ENCODE measurements at places on chromosomes 4 and X.

DNA sequence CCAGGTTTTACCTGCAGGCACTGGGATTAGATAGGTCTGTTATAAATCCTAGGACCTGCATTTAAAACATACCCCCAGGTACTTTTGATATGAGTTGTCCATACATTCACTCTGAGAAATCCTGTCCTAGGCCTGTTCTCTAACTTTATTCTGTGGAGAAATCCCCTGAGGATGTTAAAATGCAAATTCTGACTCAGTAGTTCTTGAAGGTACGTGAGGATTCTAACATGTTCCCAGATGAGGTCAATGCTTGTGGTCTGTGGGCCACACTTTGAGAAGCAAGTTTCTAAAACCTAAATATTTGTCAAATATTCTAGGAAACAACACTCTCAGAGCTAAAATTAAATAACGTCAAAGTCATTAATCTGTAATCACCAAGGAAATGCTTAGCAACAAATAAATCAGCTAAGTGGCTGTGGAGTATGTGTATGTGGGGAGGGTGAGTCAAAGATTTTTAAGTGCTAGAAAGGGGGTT lies 101.3 kb upstream of the MAGEB16 start:
- no peak for DNase-seq

DNA sequence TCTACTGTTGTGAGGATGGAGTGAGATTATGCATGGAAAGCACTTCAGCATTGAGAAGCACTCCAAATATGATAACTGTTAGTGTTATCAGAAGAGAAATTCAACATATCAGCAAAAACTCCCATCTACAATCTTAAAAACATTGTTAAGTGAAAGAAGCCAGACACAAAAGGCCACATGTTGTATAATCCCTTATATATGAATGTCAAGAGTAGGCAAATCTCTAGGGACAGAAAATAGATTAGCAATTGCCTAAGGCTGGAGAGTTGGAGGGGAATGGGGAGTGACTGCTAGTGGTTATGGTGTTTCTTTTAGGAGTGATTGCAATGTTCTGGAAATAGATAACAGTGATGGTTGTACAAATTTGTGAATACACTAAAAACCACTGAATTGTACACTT lies 122.5 kb upstream of the LNX1 start:
- DNase-seq: no peak

GRCh38 chr4:127097061-127097460 lies 535.7 kb upstream of the INTU start:
- DNase-seq: no peak

- no peak for DNase-seq
These were observed 36.0 kb downstream of the RTL9 start for GRCh38 chrX:110394651-110395050.

GRCh38 chr4:64781737-64782326 lies 372.6 kb upstream of the TECRL start:
- DNase-seq: no peak

DNA sequence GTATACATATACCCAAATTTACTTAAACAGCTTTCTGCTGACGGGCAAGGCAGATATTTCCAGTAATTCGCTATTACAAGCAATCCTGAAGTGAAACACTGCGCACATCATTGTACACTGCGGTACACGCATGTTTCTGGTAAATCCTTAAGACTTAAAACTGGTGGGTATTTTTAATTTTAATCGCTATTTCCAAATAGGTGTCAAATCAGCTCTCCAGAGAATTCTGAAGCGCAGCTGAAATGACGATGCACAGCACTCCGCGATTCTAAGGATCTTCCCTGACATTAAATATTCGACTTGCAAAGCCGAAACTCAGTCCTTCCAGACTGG lies 361 bp downstream of the TMEM128 start:
- DNase-seq: no peak

- DNase-seq: no peak
These were observed 19.6 kb upstream of the TCEAL4 start for GRCh38 chrX:103565752-103566151.

DNA sequence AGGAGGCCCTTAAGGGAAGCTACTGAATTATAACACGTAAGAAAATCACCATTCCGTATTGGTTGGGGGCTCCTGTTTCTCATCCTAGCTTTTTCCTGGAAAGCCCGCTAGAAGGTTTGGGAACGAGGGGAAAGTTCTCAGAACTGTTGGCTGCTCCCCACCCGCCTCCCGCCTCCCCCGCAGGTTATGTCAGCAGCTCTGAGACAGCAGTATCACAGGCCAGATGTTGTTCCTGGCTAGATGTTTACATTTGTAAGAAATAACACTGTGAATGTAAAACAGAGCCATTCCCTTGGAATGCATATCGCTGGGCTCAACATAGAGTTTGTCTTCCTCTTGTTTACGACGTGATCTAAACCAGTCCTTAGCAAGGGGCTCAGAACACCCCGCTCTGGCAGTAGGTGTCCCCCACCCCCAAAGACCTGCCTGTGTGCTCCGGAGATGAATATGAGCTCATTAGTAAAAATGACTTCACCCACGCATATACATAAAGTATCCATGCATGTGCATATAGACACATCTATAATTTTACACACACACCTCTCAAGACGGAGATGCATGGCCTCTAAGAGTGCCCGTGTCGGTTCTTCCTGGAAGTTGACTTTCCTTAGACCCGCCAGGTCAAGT lies 6.9 kb upstream of the MSANTD1 start:
- DNase-seq: no peak

DNA sequence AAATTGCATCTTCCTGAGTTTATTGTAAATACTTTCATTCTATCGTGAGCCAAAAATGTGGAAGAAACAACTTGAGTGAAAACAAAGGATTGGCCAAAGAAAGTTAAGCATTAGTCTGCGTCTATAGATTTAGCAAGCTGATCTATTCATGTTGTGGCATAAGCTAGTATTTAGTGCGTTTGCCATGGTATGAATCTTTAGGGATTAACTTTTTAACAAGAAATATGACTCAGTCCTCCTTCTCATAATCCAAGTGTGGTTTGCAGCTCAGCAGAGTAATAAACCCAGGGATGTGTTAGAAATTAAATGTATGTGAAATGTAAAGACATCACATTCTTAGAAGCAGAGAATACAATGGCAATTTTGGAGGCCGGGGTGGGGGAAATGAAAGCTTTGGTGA lies 1110.9 kb downstream of the NLGN4X start:
- DNase-seq: no peak

GRCh38 chr4:3320361-3321023 lies 27.7 kb downstream of the RGS12 start:
- DNase-seq: no peak

DNA sequence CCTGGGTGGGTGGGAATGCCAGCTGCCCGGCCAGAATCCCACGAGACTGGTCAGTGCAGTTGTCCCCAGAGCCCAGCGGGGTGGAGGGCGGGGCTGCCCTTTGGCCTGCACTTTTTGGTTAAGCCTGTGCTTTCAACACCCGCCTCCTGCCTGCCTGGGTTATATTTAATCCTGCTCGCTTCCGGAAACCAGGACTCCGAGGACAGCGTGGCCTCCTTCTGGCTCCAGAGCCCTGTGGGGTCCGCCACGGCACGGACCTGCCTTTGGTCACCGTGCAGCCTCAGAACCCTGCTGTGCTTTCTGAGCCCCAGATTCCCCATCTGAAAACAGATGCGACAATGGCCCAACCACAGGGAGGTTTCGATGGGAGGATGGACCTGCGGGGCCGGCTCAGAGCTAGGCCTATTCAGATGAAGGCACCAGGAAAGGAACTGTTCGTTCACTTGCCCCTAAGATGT lies 29.4 kb upstream of the KIAA0232 start:
- DNase-seq: no peak

DNA sequence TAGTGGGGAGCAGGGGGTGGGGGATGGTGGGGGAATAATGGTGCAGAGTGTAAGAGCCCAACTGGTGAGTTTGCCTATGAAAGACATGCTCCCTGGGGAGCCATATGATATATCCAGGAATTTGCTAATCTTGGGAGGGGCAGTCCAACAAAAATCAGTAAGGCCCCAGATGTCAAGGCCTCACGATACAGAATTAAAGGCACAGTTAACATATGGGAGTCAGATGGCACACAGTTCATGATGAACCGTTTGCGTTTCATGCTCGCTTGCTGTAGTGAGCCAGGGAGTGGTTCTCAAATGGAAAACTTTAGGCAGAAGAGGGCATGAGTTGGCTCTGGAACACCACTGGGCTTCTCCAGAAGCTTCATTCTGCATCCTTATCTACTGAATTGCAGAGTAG lies 33.9 kb upstream of the VCX2 start:
- DNase-seq: no peak

GRCh38 chrX:13906093-13906492 lies 89.2 kb upstream of the GPM6B start:
- no peak for DNase-seq

DNA sequence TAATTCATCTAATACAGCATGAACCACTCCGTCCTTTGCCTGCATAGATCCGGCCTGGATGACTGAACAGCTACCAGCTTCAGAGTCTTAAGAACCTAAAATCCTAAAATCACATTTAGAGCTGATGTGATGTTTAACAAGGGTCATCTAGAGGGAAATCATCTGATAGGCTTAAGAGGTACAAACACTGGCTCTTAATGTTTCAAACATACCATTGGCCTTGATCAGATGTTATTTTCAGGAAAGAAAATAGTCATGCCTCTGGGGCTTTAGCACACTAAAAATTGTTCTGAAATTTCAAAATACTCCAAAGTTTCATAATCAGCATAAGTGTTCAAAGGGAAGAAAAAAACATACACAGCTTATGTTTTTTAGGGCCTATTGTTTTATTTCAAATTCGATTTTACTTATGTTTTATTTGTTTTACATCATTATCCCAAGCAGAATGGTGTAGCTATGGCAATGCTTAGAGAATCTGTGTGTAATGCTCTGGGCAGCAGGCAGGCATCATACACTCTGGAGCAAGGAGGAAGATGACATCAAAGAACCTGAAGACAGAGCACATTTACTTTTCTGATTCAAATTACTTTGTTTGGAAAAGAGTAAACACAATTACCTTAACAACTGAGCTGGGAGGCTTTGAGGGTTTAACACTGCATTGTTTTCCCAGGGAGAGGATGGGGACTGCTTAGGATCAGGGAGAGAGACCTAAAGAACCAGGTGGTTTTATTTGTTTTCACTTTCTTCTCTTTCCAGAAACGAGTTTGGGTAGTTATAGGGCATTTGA lies 25.3 kb upstream of the LEF1 start:
- no peak for DNase-seq

DNA sequence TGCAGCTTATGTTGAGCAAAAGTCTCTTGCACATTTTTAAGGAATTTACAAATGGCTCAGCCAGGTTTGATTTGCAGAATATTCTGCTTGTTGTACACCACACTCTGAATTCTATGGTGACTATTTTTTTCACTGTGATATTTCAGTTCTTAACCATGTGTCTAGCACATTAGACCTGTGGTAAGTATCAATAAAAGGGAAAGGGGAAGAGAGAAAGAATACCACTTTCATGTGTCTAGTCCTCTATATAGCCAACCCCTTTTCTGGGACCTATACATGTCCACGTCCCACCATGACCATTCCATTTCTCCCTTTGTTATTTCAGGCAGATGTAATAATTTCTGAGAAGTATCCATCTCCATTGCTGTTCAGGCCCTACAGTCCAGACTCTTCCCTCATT lies 121.3 kb upstream of the PNPLA4 start:
- no peak for DNase-seq
